ENCODE measurements at places on chromosomes 11 and 22.
A peak's percentile ranks its signal among the peaks of the same experiment; 100 is the strongest.

DNA sequence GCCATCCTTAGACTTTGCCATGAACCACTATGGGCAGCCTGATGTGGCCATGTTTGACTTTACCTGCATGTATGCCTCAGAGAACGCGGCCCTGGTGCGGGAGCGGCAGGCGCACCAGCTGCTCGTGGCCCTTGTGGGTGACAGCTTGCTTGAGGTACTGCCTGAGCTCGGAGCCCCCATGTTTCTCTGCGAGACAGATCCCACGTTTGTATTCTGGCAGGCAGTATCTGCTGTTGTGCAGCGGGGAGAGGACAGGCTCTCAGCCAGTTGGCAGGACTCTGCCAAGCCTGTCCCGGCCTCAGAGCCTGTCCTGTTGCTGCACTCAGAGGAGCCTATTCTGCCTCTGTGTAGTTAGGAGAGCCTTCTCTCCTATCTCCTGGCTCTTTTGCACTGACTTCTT, 109.9 kb downstream of the MICAL2 start:
- no peak for DNase-seq

DNA sequence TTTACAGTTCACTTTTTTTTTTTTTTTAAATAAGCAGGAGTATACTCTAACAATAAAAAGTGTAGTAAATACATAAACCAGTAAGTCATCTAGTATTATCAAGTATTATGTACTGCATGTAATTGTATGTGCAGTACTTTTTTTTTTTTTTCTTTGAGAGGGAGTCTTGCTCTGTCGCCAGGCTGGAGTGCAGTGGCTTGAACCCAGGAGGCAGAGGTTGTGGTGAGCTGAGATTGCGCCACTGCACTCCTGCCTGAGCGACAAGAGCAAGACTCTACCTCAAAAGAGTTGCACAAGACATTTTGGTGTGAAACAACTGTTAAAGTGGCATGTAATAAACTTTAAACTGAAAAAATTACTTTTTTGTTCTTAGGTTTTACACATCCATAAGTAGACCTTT, 16.7 kb downstream of the BCL2L13 start:
- no peak for DNase-seq

DNA sequence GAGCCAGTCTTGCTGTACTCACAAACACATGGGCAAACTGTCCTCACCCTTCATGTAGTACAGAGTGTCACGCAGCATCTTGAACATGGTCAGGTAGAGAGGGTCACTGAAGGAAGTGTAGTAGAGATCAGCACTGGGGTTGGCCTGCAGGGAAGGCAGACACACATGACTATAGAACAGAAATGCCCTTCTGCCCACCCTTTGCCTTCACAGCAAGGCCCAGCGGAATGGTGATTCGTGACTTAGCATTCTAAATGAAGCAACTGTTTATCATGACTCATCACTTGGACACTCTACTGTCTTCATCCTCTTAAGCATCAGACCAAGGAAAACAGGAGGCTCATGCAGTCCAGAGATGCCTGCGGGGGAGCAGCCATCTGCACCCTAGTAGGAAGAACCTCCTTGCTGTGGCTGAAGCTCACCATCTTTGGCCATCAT, 33.4 kb downstream of the SERPIND1 start:
- DNase-seq: peak; percentile 78

DNA sequence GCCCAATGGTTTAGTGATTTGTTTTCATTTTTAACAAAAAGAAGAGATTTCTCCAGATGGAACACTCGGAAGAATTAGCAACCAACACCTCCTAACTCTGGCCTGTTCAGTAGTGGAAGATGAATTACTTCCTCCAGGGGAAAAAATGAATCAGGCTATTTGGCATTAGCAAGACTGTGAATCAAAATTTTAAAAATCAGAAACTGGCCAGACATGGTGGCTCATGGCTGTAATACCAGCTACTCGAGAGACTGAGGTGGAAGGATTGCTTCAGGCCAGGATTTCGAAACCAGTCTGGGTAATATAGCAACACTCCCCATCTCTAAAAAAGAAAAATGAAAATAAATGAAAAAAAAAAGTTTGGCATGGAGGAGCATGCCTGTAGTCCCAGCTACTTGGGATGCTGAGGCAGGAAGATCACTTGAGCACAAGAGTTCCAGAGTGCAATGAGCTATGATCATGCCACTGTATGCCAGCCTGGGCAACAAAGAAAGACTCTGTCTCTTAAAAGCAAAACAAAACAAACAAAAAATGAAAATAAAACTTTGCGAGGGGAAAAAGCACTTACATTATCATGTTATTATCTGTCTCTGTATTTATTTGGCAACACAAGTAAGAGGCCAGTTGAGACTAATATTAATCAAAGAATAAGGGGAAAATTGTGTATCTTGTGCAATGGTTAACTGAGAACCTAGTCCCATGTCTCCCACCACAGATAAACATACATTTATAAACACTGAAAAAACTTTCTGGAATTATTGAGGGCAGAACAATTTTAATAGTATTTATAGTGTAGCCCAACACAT, 796.3 kb upstream of the ANO3 start:
- no peak for DNase-seq

GRCh38 chr11:10302744-10303557, 1.9 kb upstream of the ADM start:
- no peak for DNase-seq

DNA sequence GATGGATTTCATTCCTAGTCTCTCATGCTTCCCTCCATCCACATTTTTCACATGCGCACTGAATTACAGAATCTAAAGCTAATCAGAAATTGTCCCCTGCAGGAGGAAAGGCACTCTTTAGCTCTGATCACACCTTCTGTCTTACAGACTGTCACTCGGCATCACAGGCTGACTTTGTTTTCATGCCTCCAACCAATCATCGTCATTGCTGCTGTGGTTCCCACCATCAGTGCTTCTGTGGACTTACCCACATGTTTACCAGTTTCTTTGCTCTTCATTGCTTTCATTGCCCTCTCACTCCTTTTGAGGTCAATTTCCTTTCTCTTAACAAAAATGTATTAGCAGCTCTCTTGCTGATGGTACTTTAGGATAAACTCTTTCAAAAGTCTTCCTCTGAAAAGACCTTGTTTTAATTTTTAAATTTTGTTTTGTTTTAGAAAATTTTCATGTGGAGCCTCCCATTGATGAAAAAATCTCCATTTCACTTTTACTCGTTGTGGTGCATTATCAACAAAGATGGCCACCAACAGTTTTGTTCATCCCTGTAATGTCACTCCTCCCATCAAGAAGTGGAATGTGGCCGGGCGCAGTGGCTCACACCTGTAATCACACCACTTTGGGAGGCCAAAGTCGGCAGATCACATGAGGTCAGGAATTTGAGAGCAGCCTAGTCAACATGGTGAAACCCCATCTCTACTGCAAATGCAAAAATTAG, 20.2 kb upstream of the TREH start:
- DNase-seq: no peak

- DNase-seq: no peak
Observed at GRCh38 chr11:105900515-105901035, 121.5 kb downstream of the MSANTD4 start.

GRCh38 chr11:12184699-12185098, 74.3 kb downstream of the MICAL2 start:
- DNase-seq: no peak

- DNase-seq: no peak
Observed at GRCh38 chr22:41891407-41891806, 23.5 kb downstream of the SHISA8 start.

DNA sequence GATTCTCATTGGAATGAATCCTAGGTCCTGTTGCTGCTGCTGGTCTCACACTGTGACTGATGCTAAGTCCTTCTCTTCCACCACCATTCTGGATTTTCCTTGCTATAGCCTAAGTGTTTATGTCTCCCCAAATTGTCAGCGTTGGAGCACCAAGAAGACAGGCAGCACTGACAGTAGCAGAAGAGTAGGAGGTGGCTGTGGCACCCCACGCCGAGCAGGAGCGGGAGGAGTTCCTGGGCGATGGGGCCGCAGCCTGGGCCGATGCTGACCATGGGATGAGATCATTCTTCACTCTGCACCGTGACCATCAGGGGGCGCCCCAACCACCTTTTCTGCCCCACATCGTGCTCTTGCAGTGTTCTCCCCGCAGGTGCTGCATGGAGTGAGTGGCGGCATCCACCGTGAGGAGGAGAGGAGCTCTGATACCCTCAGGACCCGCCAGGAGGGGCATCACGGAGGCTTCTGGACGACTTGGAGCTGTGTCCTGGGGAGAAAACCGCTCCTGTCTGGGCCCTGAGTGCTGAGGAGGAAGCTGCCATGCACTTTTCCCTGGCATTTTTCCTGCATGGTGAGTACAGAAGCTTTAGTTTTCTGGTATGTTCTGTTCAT, 57.0 kb downstream of the LRRC74B start:
- no peak for DNase-seq

DNA sequence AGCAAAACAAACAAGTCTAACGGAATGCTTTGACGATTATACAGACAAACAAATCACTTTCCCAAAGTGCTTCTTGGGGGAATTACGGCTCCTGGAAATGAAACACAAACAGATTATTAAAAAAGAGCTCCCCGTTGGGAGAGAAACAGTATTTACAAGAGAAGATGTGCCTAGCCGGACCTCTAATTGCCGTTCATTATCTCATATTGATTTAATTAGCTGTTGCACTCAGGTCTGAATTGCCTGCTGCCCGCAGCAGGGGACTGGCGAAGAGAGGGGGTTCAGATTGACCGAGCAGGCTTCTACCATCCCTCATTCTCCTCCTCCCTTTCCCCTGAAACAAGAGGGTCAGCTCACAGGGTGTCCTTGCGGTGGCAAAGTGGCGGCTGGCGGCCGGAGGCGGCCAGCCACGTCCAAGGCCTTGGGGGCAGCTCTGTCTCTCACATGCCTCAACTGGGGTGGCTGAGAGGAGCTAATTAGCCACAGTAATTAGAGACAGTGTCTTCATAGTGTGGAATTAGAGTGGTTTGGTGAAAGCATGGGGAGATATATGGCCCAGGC, 295.1 kb downstream of the MIAT start:
- no peak for DNase-seq

DNA sequence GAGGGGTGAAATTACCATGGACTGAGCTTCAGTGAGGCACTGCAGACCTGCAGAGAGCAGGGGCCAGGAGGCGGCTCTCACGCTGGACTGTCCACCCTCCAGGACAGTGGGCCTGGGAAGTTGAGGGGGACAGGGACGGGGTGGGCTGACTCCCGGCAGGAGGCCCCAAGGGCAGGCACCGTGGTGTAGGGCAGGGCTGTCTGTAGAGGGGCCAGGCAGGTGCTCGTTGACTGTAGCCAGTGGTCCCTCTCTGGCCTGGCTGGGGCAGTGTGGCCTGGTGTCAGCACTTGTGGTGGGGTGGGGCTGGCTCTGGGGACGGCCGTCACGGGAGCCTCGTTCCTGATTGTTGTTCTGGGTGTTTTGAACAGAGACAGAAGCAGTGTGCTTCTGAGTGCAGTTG, 46.4 kb downstream of the MUC6 start:
- no peak for DNase-seq

- DNase-seq: no peak
Observed at GRCh38 chr22:43270314-43270908, 72.8 kb downstream of the SCUBE1 start.

- DNase-seq: no peak
Observed at GRCh38 chr22:48156603-48157355, 1394.3 kb downstream of the TBC1D22A start.

DNA sequence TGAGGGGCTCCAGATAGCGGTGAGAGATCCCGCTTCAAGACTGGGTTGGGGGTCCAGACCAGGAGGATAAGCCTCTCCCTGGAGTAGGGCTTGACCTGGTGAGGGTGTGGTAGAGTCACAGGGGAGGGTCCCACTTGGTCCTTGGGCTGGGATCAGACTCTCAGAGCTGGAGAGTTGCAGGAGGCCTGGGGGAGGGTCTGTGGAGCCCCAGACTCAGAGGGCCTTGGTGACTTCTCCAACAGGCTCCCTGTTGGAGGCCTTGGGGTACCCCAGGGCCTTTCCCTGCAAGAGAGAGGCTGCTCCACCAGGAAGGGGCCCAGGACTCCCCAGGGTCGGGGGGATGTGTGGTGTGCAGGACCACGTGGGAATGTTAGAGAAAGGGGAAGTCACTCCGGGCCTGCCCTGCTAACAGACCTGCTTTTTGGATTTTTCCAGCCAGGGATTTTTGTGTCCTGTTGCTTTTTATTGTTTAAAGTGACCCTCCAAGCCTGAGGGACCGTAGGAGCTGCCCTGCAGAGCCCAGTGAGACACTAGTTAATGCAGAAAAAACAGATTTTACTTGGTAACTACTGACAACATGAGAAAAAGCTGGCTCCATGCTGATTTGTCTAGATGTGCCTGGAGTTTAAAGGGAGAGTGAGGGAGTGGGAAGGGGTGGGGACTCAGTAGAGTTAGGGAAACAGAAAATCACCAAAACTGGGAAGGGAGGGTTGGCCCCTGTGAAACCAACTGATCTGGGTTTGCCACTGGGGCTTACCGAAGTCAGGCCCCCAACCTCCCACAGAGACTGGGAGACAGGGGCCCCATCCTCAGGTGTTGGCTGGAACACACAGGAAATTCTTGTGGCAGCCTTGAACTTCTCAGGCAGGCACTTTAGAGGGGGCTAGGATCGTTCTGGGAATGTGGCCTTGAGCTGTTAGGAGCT, 801 bp upstream of the TXNRD2 start:
- no peak for DNase-seq

DNA sequence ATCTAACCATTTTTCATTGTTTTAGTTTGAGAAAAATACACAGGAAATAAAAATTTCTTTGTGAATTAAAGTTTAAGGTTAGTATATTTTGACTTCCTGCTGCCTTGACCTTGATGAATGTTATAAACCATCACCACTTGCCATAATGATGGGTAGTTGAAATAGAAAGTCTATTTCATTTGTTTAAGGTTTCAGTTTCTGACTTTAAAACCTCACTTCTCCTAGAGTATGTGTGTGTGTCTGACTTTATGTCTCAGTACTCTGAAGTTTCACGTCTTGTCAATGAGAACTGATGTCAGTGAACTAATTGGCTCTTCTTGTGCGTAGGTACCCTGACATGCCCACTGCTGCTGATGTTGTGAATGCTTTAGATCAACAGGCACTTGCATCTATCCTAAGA, 188.2 kb downstream of the METTL15 start:
- DNase-seq: no peak

GRCh38 chr11:108906826-108907225, 242.0 kb downstream of the DDX10 start:
- DNase-seq: no peak
